ENCODE measurements at places on chromosomes 5 and 9.

DNA sequence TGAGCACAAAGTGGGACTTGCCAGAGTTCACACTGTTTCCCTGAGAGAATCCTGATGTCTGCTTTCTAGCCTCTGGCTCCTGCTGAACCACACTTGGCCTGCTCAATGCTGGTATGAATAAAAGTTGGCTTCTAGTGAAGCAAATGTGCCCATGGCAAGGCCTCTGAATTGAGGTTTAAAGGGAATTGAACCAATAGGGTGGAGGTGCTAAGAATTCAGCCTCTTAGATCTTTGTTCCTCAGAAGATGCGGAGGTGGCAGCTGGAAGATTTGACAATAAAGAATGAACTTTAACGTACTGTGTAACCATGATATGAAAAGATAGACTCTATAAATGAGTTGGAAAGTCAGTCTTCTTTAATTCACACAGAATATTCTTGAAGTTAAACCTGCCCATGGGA, 57.2 kb downstream of the RASGRF2 start:
- DNase-seq, result no peak

- no peak for DNase-seq
Observed at GRCh38 chr9:89886281-89886700, 281.5 kb downstream of the GADD45G start.

DNA sequence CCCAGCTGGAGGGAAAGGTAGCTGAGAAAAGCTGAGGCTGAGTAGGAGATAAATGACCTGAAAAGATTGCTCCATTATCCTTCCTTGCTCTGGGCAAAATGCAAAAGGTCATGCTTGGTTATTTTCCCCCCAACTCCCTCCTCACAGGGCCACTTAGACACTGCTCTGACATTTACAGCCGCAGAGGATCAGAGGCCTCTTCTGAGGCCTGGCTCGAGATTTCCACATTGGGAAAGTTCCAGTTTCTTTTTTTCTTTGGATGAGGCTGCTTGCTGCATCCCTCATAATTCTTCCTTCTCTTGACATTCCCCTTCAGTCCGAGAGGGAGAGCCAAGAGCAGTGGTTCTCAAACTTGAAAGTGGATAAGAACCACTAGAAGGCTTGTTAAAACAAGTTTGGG, 60.1 kb upstream of the HSPA9 start:
- DNase-seq, result no peak

- no peak for DNase-seq
Observed at GRCh38 chr5:175921061-175921730, 46.9 kb downstream of the THOC3 start.

GRCh38 chr9:114051706-114052105, 26.4 kb downstream of the AMBP start:
- no peak for DNase-seq

- no peak for DNase-seq
Observed at GRCh38 chr5:132873119-132873929, at the start of gene LEAP2. Gene LEAP2 (plus strand): TSS chr5:132873668. CDS start chr5:132873695, 27 bp downstream.

GRCh38 chr5:102719886-102720285, 35.2 kb upstream of the PAM start:
- DNase-seq, result no peak

GRCh38 chr9:97695995-97696802, 941 bp downstream of the XPA start:
- DNase-seq, result no peak

GRCh38 chr5:157918811-157919742, 60.1 kb upstream of the CLINT1 start:
- DNase-seq, result no peak

- DNase-seq, result no peak
Observed at GRCh38 chr5:115396688-115397087, 100.2 kb upstream of the CCDC112 start.

GRCh38 chr5:146725025-146725424, 153.5 kb downstream of the PPP2R2B start:
- DNase-seq, result no peak

GRCh38 chr5:11973469-11973868, 69.2 kb upstream of the CTNND2 start:
- no peak for DNase-seq

- no peak for DNase-seq
Observed at GRCh38 chr5:132334812-132335211, 34.7 kb upstream of the SLC22A5 start.

DNA sequence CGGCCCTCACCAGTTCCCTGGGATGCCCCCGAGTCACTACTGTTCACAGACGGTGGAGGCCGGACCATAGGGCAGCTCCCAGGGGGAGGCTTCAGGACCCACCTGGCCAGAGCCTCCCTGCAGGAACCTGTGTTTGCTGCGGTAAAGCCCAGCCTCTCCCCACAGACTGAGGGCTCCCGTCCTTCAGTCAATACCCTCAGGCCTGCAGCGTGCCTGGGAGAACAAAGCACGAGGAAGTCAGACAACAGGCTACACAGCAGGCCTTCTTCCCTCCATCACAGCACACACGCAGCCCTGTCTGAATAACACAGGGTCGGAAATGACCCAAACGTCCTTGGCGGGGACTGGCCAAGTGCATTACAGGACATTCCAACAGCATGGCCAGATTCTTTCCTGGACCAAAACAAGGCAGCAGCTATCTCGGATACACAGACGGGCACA, 34.4 kb downstream of the COL23A1 start:
- no peak for DNase-seq

GRCh38 chr5:15601274-15601673, 101.3 kb downstream of the FBXL7 start:
- no peak for DNase-seq

DNA sequence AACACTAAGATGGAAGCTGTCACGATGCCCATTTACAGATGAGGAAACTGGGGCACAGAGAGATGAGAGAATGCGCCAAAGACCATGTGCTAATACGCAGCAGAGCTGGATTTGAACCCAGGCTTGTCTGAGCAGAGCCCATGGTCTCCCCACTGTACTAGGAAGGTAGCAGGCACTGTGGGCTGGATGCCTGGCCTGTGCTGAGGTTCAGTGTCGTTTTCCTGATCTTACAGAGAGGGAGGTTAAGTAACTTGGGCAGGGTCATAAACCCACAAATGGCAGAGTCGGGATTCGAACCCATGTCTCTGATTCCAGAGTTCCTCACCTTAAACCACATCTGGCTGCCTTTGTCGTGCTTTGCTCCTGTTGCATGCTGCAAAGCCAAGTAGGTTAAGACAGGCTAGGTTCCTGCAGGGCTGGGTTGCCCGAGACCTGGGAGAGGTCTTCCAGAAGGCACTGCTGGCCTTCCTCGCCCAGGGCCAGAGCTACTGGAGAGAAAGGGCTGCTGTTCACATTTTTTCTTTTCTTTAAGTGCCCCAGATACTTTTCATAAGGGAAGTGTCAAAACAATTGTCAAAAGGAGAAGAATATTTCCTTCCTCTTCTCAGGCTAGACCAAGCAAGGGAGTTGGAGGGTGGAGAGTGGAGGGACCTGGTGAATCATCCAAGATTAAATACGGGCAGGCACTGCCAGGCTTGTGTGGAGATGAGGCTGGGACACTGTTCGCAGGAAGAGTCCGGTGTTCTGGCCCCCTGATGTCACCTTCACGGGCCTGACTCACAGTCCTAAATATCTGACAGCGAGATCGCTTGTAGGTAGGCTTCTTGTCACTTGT, 3.2 kb downstream of the NEK6 start:
- no peak for DNase-seq

DNA sequence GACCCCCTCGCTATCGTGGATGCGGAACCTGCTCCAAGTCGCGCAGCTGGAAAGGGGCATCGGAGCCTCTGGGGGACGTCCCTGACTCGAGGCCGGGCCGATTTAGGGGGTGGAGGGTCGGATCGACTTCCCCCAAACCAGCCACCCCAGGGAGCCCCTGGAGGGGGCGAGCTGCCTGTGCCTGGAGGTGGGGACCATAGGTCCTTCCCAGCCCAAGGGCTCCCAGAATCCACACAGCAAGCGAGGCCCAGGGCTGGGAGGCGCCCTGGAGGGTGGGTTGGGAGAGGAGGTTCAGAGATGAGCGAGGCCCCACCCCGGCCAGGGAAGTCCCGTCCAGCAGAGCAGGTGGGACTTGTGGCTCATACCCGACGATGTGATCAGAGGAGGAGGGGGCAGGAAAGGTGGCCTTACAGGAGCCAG, 147.6 kb downstream of the GAPVD1 start:
- DNase-seq, result no peak

DNA sequence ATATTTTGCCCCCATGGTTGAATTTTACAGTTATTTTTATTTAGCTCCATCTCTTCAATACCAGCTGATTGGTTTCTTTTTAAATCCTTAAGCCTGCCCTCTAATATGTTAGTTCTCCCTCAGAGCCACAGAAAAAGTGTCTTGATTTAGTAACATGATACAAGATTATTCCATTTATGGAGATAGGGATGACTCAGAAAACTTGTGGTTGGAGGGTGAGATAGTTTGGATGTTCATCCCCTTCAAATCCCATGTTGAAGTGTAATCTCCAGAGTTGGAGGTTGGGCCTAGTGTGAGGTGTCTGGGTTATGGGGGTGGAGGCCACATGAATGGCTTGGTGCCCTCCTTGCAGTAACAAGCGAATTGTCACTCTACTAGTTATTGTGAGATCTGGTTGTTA, 115.7 kb downstream of the FBXO38 start:
- DNase-seq, result no peak

DNA sequence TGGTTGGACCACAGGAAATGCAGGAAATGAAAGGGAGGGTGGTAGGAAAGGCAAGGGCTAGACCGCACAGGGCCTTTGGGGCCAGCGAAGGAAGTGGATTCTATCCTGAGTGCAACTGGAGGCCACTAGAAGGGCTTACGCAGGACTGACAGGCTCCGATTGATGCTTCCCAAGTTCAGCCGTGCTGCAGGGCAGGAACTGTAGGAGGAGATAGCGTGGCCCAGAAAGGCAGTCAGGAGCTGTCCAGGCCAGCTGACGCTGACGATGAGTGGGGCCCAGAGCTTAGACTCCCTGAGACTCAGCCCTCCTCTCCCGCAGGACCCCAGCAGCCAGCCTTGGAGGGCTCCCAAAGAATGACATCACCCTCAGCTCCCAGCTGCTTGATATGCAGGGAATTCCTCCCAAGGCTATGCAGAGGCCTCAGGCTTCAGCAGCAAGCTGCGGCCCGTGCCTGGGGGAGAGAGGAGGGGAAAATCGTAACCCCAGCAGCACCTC, 48.8 kb downstream of the KCNIP1 start:
- DNase-seq, result no peak

DNA sequence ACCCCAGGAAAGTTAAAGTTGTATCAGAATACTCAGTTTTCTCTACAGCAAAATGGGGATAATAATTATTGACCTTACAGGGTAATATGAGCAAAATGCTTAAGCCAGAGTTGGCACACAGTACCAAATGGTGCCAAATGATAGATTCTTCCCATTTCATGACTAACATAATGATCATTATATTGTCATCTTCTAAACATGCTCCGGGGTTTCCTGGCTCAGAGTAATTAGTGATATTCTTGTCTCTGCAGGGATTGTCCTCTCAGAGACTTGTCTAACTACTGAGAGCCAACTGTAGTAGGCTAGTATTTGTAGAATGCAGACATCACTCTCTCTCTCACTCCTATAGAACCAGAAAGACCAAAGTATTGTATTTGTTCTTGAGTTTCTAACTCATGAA, 25.2 kb upstream of the PPP2R2B start:
- DNase-seq, result no peak

DNA sequence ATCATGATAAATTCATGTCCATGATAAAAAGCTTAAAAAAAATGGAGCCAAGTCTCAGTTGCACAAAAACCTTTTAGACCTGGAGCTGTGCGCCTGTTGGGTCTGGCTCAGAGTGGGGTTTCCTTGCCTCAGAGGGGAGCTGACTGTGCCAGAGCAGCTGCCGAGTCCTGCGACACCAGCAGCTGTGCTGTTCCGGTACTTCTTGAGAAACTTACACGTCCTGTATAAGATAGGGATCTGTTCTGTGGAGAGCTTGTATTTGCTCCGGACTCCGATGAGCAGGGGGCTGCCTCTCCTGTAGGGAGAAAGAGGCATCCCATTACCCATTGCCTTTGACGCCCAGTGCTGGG, 28.6 kb downstream of the GFPT2 start:
- no peak for DNase-seq

DNA sequence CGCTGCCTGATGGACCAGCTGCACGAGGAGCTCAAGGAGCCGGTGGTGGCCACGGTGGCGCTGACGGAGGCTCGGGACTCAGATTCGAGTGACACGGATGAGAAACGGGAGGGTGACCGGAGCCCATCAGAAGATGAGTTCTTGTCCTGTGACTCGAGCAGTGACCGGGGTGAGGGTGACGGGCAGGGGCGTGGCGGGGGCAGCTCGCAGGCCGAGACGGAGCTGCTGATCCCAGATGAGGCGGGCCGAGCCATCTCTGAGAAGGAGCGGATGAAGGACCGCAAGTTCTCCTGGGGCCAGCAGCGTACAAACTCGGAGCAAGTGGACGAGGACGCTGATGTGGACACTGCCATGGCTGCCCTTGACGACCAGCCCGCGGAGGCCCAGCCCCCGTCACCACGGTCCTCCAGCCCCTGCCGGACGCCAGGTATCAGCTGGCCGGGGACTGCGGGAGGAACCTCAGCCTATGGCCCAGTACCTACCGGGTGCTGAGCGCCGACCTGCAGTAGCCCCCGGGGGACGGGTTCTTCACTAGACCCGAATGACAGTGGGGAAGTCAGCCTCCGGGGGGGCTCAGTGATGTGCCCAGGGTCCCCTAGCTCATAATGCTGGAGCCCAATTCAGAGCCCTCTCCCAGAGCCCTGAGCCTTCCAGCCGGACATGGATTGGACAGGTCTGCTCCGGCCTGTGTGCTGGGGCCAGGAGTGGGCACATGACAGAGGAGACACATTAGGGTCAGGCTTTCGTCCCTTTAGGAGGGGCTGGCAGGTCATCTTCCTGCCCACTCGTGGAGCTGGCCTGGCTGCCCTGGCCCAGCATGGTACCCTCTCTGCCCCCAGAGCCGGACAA, 33.0 kb downstream of the USP20 start:
- DNase-seq, result no peak

DNA sequence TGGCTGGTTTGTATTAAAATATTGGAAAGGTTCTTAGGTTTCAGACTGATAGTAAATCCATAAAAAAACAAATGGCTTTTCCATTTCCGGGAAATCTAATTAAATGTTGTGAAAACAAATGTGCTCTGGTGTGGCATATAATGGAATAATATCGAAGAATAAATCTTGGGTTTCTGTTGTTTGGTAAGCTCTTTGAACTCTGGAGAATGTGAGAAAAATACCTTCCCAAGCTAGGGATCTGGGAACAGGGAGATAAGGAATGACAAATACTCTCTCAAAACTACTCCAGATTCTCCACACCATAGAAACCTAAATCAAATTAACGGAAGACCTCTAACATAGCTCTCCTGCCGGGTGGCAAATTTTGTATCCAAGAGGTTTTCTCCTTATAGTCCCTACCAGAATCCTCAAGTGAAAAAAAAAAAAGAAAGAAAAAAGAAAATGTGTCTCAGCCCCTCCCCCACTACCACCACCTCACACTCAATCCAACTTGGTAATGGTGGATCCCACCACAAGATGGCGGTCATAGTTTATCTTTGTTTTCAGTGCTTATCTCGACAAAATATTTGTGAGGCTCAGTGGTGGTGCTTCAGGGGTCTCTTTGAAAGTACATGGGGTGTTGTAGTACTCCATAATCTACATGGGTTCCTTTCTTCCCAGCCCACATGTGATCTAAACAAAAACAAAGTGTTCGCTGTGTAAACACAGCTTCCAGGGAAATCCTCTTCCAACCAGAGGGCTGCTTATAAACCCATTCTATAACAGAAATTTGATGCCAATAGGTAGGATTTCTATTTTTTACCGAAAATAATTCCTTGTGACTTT, 54.5 kb upstream of the FST start:
- no peak for DNase-seq

- DNase-seq, result peak; percentile 4
Observed at GRCh38 chr5:94849821-94850736, 231.6 kb downstream of the SLF1 start.

- DNase-seq, result no peak
Observed at GRCh38 chr9:78280982-78281668, 15.8 kb upstream of the PSAT1 start.

- no peak for DNase-seq
Observed at GRCh38 chr9:136059851-136060670, 35.0 kb downstream of the NACC2 start.
